ENCODE measurements at places on chromosomes 7 and 10.

DNA sequence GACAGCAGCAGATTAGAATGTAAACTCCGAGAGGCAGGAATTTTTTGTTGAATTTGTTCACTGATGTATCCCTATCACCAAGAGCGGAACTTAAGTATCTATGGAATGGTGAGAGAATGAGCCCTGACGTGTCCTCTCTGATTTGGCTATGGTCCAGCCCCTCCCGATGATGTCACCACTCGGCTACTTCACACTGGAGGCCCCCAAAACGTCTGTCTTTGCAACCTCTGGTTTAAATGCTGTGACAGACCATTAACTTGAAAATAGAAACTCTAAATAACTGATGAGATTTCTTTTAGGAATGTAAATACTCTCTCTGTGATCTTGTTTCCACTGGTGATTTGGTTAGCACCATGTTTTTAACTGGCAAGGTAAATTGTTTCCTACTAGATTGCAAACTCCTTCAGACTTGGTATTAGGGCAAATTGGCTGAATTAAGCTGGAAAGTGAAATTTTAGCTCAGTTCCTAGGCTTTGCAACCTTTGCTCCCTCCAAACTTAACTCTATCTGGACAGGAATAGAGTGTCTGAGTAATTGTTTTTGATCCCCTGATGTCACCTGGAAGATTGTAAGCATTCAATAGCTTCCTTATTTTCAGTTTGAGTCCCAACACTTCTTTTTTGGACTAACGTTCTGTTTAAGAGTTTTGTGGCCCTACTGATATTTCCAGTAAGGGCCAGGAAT lies 19.1 kb downstream of the SLC16A12 start:
- DNase-seq, result peak; percentile 98

GRCh38 chr10:6009150-6009549 lies 31.8 kb upstream of the IL15RA start:
- DNase-seq, result peak; percentile 93

DNA sequence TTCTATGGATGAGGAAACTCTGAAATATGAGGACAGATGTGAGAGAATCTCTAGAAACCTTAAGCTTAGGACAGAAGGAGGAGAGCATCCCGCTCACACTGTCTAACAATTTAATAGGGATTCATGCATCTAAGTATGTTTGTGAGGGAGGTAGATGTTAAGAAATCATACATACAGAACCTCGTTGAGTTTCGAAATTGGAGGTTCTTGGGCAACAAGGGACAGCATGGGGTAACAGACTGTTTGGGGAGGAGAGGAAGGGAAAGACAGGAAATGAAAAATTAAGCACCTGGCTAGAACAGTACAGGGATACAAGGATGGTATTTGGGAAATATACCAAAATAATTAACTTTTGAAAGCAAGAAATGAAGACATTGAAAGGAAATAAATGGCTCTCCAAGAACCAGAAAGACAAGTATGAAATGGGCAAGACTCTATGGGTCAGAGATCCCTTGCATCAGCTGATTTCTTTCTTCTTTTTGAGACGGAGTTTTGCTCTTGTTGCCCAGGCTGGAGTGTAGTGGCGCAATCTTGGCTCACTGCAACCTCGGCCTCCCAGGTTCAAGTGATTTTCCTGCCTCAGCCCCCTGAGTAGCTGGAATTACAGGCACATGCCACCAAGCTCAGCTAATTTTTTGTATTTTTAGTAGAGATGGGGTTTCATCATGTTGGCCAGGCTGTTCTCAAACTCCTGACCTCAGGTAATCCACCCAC lies 207.9 kb downstream of the CTNNA3 start:
- DNase-seq, result no peak

GRCh38 chr10:65793738-65794425 lies 1132.0 kb upstream of the LRRTM3 start:
- DNase-seq, result no peak

DNA sequence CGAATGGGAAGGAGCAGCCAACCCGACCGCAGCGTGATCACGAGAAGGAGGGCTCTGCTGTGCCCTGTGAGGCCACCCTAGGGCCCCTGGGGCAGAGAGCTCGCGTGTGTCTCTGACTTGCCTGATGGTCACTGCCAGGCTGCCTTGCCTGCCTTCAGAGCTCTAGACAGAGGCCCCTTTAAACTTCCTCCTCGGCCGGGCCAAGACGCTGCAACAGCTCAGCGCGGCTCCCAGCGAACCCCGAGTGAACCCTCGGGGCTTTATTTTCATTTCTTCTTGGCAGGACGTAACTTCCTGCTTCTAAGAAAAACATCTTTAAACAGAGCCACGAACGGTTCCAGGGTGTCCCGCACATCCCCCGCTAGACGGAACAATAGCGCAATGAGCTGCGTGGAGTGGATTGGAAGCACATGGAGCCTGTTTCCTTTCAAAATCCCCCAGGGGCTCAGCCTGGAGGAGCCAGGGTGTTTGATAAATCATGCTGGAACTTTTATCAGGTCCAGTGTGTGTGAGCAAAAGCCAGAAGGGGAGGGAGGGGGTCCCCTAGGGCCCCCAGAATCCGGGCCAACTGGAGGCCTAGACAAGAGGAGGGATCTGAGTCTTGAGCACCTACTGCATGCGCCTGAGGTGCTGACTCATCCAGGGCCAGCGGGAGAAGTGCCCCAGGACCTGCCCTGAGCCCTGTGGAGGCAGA lies 134.1 kb upstream of the GDF10 start:
- DNase-seq, result peak; percentile 93

DNA sequence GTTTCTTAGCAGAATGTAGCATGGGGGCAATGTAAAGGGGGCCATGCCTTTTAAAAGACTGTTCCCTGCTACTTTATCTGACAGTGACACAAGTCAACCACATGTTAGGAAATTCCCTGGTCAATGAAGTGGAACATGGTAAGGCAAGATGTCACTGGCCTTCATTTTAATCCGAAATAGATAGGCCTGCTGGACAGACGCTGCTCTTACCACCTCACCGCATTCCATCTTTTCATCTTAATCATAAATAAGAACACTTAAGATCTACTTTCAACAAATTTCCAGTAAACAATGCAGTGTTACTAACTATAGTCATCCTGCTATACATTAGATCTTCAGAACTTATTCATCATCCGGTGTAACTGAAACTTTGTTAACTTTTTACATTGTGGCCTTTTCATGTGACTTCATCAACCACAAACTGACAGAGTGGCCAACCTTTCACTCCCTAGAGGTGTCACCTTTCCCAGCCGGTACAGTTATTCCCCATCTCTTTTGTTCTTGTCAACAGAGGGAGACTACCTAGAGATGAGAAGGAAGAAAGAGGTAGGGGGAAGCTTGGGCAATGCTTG lies 15.6 kb downstream of the ASB4 start:
- DNase-seq, result no peak

DNA sequence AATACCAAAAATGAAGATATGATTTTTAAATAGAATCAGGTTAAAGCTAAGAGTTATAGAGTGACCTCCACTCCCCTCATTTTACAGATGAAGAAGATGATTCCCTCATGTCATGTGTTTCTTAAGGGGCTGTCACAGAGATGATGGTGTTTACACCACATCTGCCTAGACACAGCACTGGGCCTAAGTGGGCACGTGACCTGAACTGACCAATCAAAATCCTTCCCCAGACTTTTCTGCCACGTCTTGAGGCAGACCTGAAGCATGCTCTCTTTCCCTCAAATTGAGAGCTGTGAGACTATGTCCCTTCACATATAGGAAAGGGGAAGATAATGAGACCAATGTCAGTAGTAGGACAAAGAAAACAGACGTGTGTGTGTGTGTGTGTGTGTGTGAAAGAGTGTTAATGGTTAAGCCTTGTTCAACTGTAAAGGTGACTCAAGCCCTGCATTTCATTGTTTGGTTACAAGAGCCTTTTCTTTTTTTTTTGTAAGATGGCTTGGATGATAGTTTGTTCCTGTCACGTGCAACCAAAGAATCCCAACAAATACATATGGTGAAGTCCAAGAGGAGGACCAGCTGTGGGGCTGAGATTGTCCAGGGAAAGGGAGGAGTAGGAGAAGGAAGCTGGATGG lies 172.8 kb upstream of the AOAH start:
- no peak for DNase-seq

Data from cardiac fibroblast (primary cell).